Islet precursor cell (in vitro differentiated cells): ENCODE measurements at places on chromosomes 2 and 18.
A peak's percentile ranks its signal among the peaks of the same experiment; 100 is the strongest.

GRCh38 chr2:32360416-32360815 is 3.6 kb downstream of the BIRC6 start:
- DNase-seq = no peak

DNA sequence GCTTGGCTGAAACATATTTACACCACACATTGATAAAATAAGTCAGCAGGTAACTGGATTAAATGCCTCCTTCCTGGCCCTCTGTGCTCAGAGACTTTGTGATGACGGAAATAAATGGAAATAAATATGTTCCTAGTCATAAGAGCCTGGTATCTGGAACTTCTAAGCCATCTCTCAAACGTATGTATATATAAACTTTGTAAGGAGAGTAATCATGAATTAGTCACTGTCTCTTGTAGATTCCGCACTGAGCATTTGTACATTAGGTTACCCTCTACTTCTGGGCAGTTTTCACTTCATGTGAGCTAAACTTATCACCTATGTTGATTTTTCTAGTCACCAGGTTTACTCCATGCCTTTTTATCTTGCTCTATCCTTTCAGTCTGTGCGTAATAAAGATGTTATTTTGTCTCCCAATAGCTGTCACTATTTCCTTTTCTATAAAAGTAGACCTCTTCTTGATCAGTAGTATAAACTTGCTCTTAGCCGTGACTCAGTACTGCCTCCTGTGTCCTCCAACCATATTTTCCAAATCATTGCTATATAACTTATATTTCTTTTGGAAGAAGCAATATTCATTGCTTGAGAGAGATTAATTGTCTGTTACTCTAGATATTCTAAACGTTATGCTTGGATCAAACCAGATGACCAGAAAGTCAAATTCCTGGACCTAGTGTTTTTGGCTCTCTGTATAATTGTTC is 53.2 kb downstream of the FEZ2 start:
- DNase-seq = no peak

DNA sequence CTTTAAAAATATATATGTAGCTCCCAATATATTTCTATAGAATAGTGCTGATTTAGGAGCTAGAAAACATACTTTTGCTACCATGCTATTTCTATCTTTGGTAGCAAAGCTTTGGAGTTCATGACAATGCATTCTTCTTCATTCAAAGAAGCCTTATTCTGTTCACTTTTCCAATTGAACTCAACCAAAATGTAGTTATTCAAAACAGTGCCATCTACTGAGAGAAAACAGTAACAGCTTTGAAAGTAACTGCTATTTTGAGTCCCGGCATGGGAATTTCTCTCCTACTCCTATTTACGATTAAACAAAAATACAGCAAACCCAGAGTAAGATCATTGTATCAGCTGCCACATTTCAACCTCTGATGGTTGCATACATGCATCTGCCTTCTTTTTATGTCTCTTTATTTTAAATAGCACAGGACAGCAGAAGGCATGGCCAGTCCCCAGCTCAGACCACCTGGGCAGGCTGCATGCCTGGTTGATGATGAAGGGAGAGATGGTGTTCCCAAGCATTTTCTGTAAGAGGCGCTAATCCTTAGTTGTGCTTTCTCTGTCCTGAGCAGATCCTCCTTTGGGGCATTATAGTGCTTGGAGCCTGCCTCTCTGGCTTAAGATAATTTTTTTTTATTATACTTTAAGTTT is 69.7 kb upstream of the SULT1C3 start:
- no peak for DNase-seq

DNA sequence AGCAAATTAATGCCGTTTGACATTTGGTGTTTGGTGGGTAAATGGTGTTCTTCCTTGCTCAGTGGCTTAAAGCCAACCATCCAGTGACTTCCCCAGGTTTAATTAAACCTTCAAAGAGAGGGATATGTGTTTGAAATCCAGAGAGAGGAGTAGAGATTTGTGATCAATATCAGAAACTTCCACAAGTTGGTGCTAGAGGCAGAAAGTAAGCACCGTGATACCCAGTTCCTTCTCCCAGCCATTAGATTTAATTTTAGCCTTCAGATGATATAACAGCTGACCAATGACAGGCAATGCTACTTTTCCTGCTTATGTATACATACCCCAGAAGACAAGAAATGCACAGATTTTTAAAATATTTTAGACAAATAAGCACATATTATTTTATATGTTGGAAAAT is 398.5 kb downstream of the CDH2 start:
- no peak for DNase-seq

GRCh38 chr2:119428488-119429224 is 3.0 kb upstream of the TMEM37 start:
- peak; percentile 57 for DNase-seq

DNA sequence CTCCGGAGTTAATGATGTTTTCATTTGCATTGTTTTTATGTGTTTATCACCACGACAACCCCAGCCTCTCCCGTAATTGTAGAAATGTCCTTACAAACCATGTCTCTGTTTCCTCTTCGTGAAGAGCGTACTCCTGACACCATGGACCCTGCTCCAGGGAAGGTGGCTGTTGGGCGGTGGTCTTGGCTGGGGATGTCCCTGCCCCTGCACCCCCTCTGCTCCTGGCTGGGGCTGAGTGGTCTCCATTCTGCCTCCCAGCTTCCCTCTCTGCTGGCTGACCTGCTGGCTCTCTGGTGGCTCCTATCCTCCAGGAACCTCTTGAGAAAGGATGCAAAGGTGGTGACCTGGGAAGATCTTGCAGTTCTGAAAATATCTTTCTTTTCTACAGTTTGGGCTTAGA is 81.1 kb downstream of the ASB1 start:
- peak; percentile 19 for DNase-seq

- no peak for DNase-seq
These were observed 18.0 kb downstream of the ANKRD44 start for GRCh38 chr2:197292619-197293018.

DNA sequence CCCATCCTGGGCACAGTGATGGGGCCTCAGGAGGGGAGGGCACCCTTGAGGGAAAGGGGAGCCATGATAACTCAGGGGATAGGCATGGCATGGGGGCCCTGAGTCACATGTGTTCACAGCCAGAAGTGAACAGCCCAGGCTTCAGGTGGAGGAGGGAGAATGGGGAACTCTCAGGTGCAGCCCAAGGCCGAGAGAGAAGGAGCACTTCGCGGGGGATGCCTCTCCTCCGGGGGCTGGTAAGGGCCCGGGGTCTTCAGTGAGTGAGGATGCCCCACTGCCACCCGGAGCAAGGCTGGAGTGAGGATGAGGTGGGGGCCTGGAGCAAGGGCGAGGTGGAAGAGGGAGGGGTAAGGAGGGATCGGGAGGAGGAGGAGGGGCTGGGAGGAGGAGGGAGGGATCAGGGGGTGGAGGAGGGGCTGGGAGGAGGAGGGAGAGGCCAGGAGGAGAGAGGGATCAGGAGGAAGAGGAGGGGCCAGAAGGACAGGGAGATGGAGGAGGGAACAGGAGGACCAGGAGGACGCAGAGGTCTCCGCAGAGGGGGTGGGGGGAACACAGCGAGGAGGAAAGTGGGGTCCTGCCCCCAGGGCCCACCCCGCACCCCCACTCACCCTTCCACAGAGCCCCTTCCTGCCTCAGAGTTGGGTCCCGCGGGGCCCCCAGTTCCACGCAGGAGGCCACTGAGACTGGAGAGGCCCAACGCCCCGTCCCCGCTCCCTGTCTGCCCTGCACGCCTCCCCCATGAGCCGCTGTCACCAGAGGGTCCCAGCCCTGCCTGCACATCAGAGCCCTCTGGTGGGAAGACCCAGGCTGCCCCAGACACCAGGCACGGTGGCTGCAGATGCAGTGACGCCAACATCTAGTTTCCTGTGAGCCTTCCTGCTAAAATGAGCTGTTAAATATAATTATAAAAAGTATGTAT is 42.8 kb downstream of the RAMP1 start:
- no peak for DNase-seq

- DNase-seq = no peak
These were observed 57.9 kb downstream of the COL4A3 start for GRCh38 chr2:227222292-227222691.

DNA sequence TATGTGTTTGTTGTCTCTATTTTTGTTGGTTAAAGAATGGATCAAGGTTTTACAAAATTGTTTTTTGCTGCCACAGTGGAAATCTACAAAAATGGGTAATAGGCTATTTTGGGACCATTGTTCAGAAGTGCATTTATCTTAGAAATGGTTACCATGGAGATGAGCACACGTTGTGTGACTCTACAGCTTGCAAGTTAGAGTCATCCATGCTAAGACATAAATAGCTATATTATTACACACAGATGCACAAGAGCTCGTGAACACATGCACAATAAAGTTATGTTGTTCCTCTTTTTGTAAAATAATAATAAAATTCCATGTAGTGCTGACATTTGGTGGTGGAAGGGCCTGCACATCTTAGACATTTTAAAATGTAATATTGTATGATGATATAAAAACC is 15.5 kb upstream of the DUSP19 start:
- no peak for DNase-seq

DNA sequence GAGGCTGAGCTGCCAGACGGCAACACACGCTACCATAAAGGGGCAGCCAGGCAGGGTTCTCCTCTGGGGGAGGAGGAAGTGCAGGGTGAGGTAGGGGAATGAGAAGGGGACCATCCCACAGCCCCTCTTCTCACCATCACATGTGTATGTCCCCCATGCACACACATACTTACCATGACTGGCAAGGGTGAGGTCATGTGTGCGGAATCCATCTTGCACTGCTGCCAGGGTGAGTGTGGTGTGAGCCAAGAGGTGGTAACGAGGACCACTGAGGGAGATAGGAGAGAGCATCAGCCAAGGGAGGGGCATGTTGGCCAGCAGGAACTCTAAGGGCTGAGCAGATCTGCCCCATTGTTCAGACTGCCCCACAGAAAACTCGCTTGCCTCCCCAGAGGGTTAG is 7.1 kb downstream of the WDR54 start:
- no peak for DNase-seq

- no peak for DNase-seq
These were observed 14.8 kb upstream of the DTNA start for GRCh38 chr18:34695310-34695709.

- no peak for DNase-seq
These were observed 13.1 kb downstream of the ELP2 start for GRCh38 chr18:36142751-36143150.

- no peak for DNase-seq
These were observed 850.7 kb downstream of the NRXN1 start for GRCh38 chr2:50181212-50181611.

- DNase-seq = no peak
These were observed 1.9 kb upstream of the SLC1A4 start for GRCh38 chr2:64987001-64987955.

DNA sequence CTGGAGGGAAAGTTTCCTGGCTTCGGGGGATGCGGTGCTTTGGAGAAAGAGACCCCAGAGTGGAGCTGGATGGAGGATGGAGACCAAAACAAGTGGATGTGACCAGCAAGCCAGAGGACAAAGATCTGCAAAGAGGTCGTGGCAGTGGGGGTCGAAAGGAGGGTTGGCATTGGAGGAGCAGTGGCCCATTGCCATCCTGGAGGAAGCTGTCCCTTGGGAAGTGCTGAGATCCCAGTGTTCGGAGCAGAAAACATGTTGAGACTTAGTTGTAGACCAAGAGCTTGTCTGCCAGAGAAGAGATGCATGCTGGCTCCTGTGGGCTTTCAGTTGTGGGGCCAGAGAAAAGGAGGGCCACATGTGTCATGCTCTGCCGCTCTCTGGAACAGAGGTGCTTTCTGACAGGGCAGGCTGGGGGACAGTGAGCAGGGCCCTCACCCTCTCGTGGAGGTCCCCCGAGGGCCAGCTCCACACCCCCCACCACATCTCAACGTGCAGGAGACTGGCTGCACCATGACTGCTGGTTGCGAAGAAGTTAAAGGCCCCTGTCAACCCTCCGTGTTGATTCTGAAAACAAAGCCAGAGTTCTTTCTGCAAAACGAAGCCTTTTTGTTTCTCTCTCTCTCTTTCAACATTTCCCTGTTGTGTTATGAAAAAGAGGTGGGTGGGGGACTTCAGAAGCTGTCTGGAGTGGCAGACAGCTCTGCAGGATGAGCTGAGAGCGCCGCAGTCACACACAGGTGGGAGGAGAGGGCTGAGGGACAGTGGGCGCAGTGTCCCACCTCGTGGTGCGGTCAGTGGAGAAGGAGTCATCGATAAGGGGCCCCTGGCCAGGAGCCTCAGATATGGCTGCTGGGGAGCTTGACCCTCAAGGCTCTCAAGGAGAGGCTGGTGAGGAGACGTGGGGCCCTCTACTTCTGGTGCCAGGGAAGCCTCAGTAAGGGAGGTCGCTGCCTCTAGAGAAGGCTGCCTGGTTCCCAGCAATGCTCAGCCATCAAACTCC is 77.6 kb upstream of the BCL2L11 start:
- DNase-seq = peak; percentile 46

DNA sequence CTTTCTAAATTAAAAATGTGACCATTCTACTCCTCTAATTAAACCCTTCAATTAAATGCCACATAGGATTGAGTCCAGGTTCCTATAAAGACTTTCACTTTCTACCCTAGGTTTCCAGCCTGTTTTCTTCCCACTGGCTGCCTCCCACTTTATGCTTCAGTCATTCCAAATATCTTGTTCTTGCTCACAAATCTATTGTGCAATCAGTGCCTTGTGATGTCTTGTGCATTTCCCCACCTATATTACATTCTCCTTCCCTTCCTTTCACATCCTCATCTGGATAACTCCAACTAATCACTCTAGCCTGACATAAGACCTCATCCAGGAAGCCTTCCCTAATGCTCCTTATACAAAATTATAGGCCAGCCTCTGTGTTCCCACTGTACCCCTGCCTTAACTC is 281.7 kb upstream of the LRATD1 start:
- DNase-seq = no peak

GRCh38 chr2:8408560-8409460 is 273.0 kb upstream of the ID2 start:
- no peak for DNase-seq

GRCh38 chr2:112187046-112187715 is 49.0 kb downstream of the FBLN7 start:
- DNase-seq = peak; percentile 37

- DNase-seq = no peak
These were observed 16.0 kb downstream of the LANCL1 start for GRCh38 chr2:210460322-210461227.

DNA sequence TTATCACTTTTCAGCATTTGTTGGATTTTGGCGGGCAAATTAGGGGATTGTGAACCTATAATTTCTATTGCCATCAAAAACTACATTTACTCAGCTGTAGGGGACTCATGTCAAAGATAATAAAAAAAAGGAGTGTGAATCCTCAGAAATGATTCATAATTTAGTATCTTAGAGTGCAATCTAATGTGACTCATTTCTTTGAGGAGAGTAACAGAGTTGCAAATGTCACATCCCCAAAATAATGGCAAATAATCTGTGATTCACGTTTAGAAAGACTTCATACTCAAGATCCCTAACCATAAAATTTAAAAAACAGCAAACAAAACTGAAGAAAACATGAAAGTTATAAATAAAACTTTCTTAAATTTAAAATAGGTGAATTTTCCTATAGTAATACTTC is 373.0 kb downstream of the CDH2 start:
- DNase-seq = no peak

GRCh38 chr2:188984065-188984491 is 9.9 kb downstream of the COL3A1 start:
- DNase-seq = no peak

GRCh38 chr18:68660354-68661183 is 54.3 kb downstream of the TMX3 start:
- DNase-seq = no peak
